ENCODE measurements at places on chromosomes 16 and 17.

DNA sequence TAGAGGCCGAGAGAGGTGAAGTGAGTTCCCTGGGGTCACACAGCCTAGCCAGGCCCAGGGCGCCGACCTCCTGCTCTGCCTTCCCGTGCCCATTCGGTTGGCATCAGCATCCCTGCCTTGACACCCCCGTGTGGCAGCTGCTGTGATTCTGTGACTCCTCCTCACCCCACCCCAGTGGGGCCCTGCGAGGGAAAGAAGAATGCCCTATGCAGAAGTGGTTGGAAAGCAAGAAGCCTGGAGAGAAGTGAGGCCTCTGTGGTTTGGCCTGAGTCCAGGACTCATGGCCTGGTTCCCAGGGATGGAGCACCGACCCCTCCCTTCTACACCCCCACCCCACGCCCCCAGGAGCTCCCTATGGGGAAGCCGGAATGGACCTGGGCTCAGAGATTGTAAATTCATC lies 296.2 kb downstream of the SEC14L1 start:
- DNase-seq: peak; percentile 54

DNA sequence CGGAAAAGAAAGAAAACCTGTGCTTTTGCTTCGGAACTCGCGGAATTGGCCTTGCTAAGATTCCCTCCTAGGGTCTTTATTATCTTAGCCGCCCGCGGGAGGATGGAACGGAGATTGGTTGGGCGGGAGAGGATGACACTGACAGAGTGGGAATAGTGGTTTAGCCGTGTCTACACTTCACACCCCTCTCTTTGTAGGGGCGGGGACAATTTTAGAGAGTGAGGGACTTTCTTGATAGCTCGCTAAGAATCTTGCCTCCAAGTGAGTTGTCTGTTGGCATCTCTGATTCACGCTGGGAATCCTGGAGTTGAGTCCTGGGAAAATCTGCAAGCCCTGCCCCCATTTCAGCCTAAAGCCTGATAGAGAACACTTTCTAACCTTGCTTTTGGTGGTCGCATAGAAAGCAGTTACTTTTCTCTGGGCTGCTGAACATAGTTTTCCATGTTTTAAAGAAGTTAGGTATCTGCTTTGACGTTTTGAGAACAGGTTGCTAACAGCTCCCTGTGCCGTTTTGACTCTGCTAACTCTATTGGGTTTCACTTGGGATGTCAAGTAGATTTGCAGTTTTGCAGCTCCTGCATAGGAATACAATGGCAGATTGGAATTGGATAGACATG lies 697 bp downstream of the NOL11 start:
- no peak for DNase-seq

GRCh38 chr16:8283195-8283594 lies 307.1 kb downstream of the TMEM114 start:
- no peak for DNase-seq

DNA sequence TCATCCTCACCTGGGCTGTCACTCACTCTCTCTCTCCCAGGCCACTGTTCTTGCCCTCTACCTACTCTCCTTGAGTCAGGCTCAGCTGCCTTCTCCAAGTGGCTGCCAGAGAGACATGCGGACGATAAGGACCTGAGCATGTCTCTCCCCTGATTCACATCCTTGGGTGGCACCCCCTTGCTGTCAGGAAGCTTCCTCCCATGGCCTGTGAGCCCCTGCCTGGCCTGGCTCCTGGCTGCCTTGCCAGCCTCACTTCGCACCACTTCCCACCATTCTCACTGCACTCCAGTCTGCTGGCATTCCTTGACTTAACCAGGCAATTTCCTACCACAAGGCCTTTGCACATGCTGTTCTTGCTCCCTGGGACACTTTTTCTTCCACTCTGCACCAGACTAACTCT lies 2.7 kb upstream of the ALDH3A1 start:
- no peak for DNase-seq

DNA sequence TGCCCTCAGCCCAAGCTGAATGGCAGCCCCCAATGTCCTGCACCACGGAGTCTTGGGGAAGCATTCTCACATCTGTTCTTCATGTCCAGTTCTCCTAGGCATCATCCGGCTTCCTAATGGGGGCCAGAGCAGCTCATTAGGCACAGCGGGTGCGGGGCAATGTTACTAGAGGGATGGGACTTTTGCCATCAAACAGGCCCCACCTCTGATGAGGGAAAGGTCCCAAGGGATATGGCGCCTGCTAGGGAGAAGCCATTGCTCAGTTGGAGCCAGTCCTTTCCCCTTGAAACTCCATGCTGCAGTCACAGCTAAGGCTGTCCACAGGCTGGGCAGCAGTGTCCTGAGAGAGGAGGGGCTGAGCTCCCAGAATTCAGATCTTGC lies 1.7 kb upstream of the DPH1 start:
- no peak for DNase-seq

Data from NCI-H1092 (cell line).